ENCODE measurements at places on chromosomes 3 and 15. TPM values are rescaled to one million over a fixed set of nuclear protein-coding genes. Genes with fewer than 3 reads are reported as not detected.

DNA sequence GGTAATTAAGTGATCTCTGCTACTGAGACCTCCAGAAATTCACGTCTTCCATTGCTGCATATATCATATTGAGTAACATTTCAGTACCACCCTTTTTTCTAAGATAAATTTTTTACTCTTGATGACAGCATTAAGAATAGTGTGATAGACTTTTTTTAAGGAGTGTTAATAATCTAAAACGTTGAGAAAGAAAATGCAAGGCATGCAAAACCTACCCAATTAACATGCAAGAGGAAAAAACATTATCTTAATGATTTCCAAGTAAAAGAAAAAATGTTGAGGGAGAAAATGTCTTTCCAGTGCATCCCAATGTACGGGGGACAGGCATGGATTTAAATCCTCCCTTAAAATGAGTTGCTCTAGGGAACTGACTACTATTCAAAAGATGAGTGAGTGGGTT is 740 bp downstream of the CLDN16 start:
- no peak for DNase-seq

DNA sequence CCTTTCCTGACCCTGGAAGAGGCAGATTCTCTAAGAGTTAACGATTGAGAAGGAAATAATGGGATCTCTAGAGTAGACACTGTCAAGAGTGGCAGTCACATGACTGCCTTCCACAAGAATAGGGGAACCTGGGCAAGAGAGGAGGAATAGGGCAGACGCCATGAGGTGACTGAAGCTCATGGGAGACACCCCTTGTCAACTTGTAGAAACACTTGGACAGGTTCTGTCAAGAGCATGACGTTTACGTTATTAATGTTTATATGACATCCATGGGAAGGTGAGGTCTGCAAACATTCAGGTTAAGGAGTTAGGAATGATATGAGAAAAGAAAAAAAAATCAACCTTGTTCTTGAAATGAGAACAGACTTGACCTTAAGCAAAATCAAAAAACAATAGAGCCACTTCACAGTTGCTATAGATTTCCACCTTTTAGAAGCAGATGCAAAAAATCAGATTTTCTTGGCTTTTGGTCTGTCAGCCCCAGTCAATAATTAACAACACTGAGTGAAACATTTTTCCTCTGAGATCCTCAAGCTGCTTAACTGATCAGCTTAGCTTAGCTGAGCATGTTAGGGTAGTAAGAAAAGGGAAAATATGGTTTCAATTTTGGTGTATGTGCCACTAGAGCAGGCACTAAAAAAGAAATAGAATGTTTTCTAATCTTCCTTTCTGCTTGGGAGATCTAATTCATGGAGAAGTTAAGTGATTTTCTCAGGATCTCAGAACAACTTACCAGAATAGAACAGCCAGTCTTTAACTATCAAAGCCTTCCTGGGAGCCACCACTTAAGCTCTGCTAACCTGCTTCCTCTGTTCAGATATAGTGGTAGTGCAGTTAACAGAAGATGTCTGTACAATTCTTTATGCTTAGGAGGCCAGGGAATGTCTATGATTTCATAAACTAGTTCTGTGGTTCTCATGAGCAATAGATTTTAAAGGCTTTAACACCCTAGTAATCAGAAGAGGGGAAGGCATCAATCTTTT is 116.9 kb downstream of the B3GALNT1 start:
- DNase-seq = no peak

GRCh38 chr3:149195221-149195620 is 26.4 kb downstream of the CP start:
- no peak for DNase-seq

DNA sequence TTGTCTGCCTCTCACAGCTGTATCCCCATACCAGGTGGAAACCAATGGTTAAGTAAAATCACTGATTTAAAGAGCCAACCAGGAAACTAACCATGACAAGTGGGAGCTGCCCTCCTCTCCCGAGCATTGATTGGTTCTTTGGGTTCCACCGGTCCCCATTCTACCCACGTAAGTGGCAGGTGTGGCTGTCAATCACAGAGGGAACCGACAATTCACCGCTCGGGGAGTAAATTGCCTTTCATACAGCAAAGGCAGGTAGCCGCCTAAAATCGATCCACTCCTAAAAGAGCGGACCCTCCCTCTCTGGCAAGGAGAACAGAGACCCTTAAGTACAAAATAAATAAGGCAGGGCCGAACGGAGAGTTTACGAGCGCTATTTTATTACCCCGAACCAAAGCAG is 1.2 kb downstream of the ERC2 start:
- DNase-seq = peak; percentile 85

- DNase-seq = no peak
These were observed 110.1 kb upstream of the TGFBR2 start for GRCh38 chr3:30496066-30496966.

DNA sequence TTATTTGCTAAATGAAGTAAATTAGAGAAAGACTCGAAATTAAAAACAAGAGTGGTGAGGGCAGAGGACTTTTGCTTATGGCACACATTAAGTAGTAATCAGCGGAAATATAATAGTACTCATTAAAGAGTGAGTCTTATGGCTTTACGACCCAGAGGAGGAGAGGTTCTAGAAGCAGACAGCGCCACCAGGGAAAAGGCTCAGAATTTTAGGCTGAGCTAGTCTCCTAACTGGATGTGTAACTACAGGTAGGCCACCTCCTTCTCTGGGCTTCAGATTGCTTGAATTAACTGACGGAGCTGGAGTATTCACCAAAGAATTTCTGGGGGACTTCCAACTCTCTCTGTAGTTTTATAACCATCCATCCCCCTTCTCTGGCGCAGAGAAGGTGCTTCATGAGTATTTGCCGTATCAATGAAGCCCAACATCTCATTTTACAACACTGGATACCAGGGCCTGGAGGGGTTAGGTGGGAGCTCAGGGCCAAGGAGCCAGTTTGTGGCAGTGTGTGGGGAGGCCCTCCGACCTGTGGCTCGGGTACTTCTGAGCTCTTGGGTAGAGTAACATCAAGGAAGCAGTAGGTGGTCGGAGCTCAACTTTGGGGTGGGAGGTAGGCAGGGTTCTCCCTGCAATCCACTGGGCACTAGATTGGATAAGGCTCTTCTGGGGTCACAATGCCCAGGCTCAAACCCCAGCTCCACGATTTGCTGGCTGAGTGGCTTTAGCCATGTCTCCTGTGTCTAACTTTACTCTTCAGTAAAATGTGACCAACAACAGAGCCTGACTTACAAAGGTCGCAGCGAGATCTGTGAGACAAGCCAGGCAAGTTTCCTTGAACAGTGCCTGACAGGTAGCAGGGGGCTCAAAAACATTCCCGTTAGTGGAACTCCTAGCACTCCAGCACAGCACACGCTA is 1.1 kb downstream of the CHCHD4 start:
- DNase-seq = no peak

GRCh38 chr3:118531816-118532215 is 502.8 kb downstream of the IGSF11 start:
- DNase-seq = no peak

- peak; percentile 93 for DNase-seq
These were observed 74.9 kb upstream of the ZBED2 start for GRCh38 chr3:111669926-111670630.

- no peak for DNase-seq
These were observed 166.7 kb downstream of the FOXP1 start for GRCh38 chr3:71416876-71417275.

- no peak for DNase-seq
These were observed 609.3 kb downstream of the IGSF11 start for GRCh38 chr3:118425272-118425837.

- peak; percentile 48 for DNase-seq
These were observed 68.7 kb upstream of the MB21D2 start for GRCh38 chr3:192986379-192986778.

- peak; percentile 23 for DNase-seq
These were observed 105.2 kb upstream of the BOC start for GRCh38 chr3:113105966-113106660.

DNA sequence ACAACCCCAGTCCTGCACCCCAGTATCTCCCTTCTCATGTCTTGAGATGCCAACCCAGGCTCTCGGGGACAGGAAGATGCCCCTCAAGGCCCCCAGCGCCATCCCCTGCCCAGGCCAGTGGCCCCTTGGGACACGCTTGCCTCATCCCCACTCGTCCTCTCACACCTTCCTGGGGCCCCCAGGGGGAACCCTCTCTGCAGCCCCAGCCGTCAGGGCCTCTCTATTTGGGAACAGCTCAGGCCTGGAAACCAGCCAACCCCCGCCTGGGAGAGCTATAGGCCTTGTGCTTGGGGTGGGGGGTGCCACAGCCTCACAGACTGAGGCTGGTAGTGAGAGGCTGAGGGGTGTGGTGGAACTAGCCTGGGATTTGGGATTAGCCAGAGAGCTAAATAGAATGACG is 7.8 kb downstream of the LINGO1 start:
- DNase-seq = no peak

DNA sequence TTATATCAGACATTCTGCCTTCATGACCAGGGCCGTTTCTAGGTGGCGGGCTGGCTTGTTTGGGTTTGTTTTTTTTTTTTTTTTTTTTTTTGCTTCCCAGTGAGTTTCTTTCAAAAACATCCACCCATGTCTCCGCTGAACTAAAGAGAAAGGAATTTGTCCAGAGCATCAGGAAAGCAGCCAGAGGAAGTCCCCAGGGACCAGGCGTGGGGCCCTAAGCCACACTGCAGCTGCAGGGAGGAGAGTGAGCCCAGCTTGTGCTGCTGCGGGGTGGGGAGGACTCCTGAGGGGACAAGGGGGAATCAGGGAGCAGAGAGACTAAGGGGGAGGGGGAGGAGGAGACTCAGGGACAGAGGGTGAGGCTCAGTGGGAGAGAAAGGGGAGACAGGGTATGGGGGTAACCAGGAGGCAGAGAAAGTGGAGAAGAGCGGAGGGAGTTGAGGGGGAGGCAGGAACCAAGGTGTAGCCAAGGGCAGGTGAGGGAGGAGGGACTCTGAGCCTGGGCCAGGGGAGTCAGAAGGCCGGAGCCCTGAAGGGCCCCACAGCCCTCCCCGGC is 49.5 kb downstream of the CYP11A1 start:
- peak; percentile 77 for DNase-seq

The DENND4A gene
- 9.5 TPM for total RNA-seq

The CCNDBP1 gene
- total RNA-seq = 41.6 TPM

The GTF2A2 gene
- total RNA-seq = 126 TPM
